ENCODE measurements at places on chromosomes 2 and 18. TPM values are rescaled to one million over a fixed set of nuclear protein-coding genes. Genes with fewer than 3 reads are reported as not detected.

CCDC178 gene
- total RNA-seq: 3.7 TPM

WIPF1 gene
- total RNA-seq: 84.0 TPM

IL37 gene
- not detected for total RNA-seq

ABCB11 gene
- total RNA-seq: 0.06 TPM

PKP4 gene
- total RNA-seq: 42.4 TPM

- DNase-seq: no peak
These were observed 28.3 kb upstream of the KLF7 start for GRCh38 chr2:207194028-207194427.

DNA sequence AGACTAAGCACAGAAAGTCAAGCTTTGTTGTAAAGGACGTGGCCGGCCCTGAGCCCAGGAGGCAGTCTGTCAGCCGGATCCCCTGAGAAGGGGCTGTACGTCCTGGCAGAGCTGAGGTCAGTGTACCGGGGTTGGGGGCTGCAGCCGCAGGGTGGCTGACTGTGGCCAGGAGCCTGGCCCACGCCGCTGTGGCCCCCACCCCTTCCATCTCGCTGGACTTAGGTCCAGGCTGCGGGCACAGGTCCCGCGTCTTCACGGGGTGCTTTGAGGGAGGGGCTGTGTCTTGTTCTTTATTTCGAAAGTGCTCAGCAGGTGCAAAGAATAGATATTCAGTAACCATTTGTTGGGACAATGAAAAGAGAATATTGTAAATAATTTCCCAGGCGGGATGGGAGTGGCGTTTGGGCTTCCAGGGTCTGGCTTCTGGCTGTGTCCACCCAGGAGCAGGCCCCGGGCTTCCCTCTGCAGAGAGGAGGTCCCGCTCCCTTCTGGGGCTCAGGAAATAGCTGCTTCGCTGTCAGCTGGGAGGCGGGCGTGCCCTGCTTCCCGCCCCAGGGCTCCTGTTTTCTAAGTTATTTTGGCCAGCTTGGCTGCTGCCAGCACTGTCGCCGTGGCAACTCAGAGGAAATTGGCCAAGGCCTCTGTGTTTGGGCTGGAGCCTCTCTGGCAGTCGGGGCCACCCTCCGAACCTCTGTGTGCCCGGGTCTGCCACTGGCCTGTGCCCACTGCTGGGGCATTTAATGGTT is 7.4 kb downstream of the NFATC1 start:
- no peak for DNase-seq

GRCh38 chr2:68046224-68046623 is 16.6 kb downstream of the C1D start:
- no peak for DNase-seq

- no peak for DNase-seq
These were observed 169.4 kb downstream of the TNS1 start for GRCh38 chr2:217833439-217833838.

GRCh38 chr2:29207352-29208148 is 92.3 kb downstream of the CLIP4 start:
- no peak for DNase-seq

DNA sequence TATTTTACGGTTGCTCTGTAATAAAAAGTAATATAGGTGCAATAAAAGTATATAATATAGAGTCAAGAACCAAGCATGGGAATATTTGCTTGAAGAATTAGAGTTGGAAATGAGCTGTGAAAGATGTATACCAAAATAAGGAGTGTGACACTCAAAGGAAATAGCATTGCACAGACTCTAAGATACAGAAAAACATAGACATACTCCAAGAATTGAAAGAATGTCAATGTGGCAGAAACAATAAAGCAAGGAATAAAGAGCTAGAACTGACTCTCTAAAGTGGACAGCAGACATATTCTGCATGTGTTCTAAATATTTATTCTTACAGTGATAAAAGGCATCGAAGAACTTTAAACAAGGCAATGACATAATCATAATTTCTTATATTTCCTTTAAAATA is 561.1 kb upstream of the SETBP1 start:
- DNase-seq: no peak

DNA sequence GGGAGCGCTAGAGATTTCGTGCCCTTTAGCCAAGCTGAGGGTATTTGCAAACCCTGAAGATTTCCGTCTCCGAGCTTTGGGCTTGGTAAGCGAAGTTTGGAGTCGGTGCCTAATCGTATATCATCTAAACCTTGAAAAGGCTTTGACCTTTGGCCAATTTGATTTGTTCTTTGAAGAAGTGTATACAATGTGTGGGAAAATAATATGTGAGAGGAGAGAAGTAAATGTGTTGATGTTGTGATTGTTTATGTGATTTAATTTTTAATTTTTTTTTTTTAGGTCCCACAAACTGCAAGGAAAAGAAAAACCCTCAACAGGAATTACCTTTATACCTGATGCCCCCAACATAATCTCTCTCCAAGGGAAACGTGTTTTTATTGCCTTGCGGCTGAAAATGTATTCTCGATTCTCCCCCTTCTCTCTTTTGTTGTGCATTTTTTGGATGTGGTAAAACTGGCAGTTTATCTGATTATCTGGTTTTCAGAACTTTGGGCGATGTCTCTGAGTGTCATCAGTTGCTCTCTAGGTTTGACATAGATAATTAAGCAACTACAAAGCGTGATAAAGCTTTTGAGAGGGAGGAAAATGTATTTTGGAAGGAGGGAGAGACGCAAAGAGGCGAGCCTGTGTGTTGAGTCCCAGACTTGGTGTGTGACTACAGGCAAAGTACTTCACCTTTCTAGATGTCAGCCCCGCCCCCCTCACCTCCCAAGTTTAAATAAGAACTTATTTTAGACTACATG is 912 bp upstream of the FBXO11 start:
- DNase-seq: no peak

DNA sequence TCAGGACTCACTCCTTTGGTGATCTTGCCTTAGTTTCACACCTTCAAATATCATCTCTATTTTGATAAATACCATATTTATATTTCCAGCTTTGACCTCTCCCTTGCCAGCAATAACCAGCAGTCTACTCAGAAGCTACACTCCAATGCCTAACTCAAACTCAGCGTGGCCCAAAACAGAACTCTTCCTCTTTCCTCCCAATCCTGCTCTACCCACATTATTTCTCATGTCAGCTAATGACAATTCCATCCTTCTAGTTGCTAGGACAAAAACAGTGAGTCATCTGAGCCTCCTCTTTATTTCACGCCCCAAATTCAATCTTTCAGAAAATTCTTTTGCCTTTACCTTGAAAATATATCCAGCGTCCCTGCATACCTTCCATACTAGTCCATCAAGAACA is 23.5 kb downstream of the CYRIA start:
- no peak for DNase-seq

DNA sequence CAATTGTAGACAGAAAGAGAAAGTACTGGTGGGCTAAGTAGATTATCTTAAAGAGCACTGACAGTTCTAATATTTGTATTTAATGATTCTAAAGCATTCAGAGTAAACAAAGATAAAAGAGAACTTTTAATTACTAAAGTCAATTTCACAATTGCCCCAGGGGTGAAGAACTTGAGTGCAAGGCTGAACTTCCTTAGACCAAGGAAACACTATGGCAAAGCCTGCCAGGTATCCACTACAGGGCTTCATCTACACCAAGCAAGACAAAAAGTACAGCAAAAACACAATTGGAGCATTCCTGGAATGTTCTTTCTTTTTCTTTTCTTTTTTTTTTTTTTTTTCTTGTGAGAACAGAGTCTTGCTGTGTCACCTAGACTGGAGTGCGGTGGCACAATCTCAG is 46.9 kb upstream of the NDUFV2 start:
- no peak for DNase-seq

DNA sequence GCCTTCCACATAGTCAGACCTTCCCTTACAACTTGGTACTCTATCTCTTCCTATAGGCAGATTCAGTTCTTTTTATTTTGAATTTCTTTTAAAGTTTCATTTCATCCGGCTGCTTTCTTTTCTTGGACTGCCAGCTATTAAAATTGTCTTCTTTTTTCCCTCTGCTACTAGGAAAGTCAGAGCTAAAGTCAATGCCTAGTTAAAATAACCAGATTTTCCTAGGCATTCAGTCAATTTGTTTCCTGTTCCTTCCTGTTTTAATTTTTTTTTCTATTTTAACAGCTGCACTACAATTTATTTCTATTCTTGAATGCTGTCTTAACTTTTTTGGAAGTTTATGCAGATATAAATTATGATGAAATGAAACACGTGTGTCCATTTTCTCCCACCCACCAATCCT is 84.8 kb downstream of the EVA1A start:
- DNase-seq: no peak

DNA sequence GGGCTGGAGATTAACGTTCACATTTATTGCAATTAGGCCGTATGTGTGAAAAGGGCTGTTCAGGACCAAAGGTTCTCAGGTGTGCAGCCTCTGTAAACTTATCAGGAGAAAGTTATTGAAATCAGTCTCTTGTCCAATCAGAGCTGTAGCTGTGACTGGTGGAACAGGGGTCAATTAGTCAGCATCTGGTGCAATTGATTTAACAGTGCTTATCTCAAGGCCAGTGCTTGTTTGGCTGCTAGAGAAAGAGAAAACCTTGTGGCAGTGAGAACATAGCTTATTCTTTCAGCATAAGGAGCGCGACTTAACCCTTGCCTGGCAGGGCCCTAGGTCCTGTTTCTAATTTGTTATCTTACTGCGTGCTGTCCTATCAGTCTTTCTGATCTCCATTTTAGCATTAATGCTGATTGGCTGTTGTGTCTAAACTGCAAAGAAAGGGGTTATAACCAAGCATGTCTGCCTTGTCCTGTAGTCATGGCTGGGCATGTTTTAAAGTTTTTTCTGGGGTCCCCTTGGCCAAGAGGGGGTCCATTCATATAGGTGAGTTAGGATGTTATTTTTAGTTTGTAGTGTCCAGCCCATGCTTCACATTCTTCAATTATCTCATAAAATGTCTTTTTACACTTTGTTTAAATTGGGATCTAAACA is 66.4 kb downstream of the CYB5A start:
- DNase-seq: no peak

DNA sequence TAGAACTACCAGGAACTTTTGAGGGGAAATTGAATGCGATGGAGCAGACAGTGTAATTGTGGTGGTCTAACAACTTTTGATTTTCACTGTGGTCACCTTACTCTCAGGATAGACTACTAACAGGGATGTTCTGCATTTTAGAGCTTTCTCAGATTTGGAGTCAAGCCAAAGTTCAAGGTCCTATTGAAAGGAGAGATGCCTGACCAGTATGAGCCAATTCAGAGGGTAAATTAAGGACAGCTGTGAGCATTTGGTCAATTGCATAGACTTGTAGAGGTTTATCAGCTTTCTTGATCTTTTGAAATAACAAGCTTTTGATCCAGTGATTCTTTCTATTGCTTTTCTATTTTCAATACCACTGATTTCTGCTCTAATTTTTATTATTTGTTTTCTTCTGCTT is 1095.7 kb upstream of the CNTNAP5 start:
- no peak for DNase-seq

- peak; percentile 81 for DNase-seq
These were observed 18.1 kb upstream of the SNTG2 start for GRCh38 chr2:932320-933115.

GRCh38 chr2:199916980-199917379 is 5.9 kb downstream of the C2orf69 start:
- no peak for DNase-seq

Measured in mesenteric fat pad (tissue), 1 donor.